ENCODE measurements at places on chromosomes 11 and 22. TPM values are rescaled to one million over a fixed set of nuclear protein-coding genes. Genes with fewer than 3 reads are reported as not detected.
A peak's percentile ranks its signal among the peaks of the same experiment; 100 is the strongest.

MMP10 gene
- not detected for total RNA-seq

NAV2 gene
- 0.86 TPM for total RNA-seq

SPTBN2 gene
- total RNA-seq, result 1.3 TPM

- H3K36me3 ChIP-seq, result no peaks in the 10 kb centered on the region
- H3K27me3 ChIP-seq, result no peaks in the 10 kb centered on the region
- H3K4me3 ChIP-seq, result peak overlapping the region; percentile 68
- H3K4me1 ChIP-seq, result peaks cover 24% of the 10 kb centered on the region
Measured at GRCh38 chr11:9601876-9602199, 28.4 kb downstream of the WEE1 start.

DNA sequence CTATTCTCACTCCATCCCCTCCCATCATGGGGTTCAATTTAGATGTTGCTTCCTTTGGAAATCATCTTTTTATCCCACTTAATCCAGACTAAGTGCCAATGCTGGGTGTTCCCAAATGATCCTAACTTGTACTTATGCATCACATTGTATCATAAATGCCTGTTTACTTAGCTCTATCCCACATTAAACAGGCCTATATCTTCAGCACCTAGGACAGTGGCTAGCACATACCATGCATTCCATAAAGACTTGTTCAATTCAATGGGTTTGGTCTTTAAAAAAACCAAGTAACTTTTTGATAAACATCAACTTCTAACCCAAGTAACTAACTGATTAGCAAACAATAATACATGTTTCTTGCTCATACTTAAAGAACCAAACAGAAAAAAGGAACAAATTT lies 40.6 kb downstream of the RSF1 start:
- peaks cover 26% of the 10 kb centered on the region for H3K4me1 ChIP-seq
- H3K36me3 ChIP-seq, result no peaks in the 10 kb centered on the region
- H3K27me3 ChIP-seq, result no peaks in the 10 kb centered on the region
- no peak overlapping the region for H3K4me3 ChIP-seq
- no peak overlapping the region for H3K27ac ChIP-seq

GRCh38 chr22:49690454-49690853 lies 137.2 kb downstream of the BRD1 start:
- no peaks in the 10 kb centered on the region for H3K36me3 ChIP-seq
- peaks cover 6% of the 10 kb centered on the region for H3K27me3 ChIP-seq
- no peaks in the 10 kb centered on the region for H3K4me1 ChIP-seq
- no peak overlapping the region for H3K4me3 ChIP-seq
- DNase-seq, result no peak
- no peak overlapping the region for H3K27ac ChIP-seq

DNA sequence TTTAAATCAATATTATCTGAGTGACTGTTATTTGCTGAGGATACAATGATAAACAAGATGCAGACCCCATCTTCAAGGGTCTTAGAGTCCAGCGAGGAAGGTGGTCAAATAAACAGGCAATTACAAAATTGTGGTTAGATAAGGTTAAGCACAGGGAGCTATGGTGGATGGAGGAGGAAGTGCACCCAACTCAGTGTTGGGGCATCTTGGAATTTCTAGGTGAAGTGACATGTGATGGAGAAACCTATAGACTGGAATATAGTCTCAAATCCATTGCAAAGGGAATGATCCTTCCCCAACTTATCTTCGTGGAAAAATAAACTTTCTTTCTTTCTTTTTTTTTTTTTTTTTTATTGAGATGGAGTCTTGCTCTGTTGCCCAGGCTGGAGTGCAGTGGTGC lies 3.4 kb upstream of the PTPRJ start:
- H3K36me3 ChIP-seq, result peaks cover 3% of the 10 kb centered on the region
- H3K4me1 ChIP-seq, result peaks cover 5% of the 10 kb centered on the region
- DNase-seq, result no peak
- no peak overlapping the region for H3K27ac ChIP-seq
- no peak overlapping the region for H3K4me3 ChIP-seq
- H3K27me3 ChIP-seq, result no peaks in the 10 kb centered on the region

Data from activated CD4-positive, alpha-beta memory T cell treated with anti-CD3 and anti-CD28 coated beads for 36 hours (primary cell).